WTC11 (cell line): ENCODE measurements at places on chromosomes 3 and 15.

DNA sequence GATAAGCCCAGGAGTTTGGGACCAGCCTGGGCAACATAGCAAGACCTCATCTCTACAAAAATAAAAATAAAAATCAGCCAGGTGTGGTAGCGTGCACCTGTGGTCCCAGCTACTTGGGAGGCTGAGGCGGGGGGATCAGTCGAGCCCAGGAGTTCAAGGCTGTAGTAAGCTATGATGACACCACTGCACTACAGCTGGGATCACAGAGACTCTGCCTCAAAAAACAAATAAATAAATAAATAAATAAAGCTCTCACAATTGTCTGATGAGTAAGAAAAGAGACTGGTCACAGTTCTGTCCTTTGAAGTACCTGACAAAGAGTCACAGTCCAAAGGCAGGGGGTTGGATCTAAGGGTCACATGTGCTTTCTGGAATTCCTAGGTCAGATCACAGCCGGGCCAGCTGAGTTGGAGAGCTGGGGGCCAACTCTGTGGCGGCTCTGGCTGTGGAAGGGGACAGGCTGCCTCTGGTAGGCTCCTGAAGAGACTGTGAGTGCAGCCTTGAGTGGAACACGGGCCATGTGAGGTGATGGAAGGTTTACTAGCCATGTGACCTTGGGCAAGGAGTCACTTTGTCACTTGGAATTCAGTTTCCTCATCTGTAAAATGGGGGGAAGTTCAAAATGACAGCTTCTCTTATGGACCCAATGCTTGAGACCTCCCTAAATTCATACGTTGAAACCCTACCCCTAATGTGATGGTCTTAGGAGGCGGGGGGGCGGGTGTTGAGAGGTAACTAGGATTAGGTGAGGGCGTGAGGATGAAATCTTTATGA, 47.2 kb downstream of the WHAMM start:
- no peak for DNase-seq

DNA sequence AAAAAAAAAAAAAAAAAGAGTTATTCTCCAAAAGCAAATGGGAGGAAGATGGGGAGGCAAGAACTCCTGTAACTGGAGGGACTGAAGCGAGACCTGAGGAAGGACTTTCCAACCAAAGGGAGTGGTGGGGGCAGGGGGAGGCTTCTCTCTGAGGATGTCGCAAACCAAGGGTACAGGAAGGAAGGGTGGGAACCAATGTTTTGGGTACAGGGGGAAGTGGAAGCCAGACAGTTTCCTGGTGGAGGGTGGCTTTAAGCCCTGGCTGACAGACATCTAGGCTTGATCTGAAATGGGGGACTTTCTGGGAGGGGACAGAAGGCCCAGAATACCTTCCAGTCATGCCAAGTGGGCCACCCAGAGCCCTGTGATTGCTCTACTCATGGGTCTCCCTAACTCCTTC, 27.0 kb downstream of the VIPR1 start:
- no peak for DNase-seq

DNA sequence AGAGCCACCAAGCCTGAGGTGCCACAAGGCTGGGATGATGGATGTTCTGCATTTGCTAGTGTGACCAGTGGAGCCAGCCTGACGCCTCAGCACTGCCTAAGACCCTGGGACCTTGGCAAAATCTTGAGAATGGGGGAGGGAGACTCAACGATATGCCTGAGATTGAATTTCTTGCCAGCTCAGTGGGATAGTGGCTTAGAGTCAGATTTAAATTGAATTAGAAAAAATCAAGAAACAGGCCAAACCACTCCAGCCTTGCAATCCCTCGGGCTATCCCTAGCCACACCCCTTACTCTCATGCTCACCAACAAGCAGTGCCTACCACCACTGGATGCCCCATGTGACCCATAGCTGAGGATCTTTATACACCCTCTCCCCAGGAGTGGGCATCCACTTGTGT, 18.7 kb upstream of the PDE8A start:
- DNase-seq = no peak

DNA sequence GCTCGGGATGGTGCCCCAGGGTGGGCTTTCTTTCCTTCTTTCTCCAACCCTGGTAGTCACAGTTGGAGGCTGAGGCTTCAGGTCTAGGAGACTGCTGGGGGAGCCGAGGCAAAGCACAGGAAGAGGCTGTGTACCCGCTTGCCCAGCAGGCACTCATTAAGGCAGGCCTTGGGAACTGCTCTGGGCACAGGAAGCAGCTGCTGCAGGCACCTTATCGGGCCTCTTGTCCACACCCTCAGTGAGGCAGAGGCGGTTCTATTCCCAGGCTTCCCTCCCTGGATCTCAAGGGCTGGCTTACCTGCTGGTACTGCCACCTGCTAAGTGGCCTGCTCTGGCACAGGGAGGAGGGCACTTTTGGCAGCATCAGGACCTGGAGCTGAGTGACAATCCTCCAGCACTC, 15.8 kb upstream of the GRM2 start:
- no peak for DNase-seq

GRCh38 chr3:59559721-59560435, 510.1 kb upstream of the CFAP20DC start:
- no peak for DNase-seq

- no peak for DNase-seq
These were observed 190.5 kb downstream of the GREM1 start for GRCh38 chr15:32908135-32908801.

DNA sequence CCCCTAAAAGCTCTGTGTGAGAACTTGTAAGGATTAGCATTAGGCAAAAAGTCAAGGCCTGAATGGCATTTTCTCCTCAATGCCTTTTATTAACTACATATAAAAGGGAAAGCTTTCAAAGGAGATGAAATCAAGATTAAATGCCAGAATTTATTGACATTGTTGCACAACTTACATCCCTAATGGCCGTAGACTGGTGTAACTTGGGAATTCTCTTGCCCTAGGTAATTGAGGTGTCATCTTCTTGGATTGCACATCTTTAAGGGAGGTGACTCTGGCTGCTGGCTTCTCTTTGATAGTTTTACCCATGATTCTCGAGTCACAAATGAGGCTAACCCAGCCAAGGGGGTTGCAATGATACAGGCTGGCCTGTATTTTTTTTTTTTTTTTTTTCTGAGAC, 249.1 kb downstream of the TBL1XR1 start:
- DNase-seq = no peak

- peak; percentile 30 for DNase-seq
These were observed 62.5 kb downstream of the FAM43A start for GRCh38 chr3:194748225-194748624.

- no peak for DNase-seq
These were observed 133.3 kb downstream of the MDFIC2 start for GRCh38 chr3:70179111-70179510.

DNA sequence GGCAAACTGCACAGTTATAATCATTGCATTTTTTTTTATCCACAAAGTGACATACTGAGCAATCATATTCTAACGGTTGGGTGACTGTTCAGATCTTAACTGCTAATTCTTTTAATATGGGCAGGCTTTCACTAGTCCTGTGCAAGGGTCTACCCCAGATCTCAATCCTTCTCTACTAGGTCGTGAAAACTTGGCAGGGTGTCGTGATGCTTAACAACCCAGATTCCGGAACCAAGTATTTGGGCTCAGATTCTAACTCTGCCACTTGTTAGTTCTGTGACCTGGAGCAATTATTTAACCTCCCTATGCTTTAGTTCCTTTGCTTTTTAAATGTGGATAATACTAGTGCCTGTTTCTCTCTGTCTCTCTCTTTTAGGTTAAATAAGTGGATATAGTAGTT, 16.4 kb upstream of the ALDH1A2 start:
- DNase-seq = no peak

DNA sequence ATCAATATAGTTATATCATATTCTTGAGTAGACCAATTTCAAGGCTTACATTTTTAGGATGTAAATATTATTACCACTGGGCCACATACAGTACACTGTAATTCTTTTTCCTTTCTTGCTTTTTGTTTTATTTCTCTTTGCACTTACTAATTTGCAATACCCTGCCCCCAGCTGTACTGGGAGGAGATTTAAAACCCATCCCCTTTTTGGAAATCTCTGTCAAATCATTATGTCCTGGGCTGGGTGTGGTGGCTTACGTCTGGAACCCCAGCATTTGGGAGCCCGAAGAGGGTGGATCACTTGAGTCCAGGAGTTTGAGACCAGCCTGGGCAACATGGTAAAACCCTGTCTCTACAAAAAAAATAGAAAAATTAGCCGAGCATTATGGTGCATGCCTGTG, 16.2 kb downstream of the ZBTB11 start:
- DNase-seq = no peak

DNA sequence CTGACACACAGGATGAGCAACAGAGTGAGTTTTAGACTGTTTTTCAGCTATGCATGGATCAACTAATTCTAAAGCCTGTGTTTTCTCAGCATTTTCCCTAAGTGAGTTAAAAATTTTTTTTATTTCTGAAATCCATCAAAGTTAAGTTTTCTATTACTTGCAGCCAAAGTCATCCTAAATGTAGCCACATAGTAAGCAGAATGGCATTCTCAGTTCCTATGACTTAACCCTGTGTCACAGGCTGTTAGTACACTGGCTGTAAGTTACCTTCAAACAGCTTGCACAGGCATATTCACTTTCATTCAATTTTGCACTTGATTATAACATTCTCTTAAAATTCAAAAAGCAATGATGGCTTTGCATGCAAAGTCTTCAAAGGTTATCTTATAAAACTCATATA, 368.2 kb downstream of the OCA2 start:
- no peak for DNase-seq

GRCh38 chr3:197256836-197257444, 41.5 kb downstream of the DLG1 start:
- no peak for DNase-seq

- no peak for DNase-seq
These were observed 15.1 kb upstream of the BNIP2 start for GRCh38 chr15:59703979-59704796.

DNA sequence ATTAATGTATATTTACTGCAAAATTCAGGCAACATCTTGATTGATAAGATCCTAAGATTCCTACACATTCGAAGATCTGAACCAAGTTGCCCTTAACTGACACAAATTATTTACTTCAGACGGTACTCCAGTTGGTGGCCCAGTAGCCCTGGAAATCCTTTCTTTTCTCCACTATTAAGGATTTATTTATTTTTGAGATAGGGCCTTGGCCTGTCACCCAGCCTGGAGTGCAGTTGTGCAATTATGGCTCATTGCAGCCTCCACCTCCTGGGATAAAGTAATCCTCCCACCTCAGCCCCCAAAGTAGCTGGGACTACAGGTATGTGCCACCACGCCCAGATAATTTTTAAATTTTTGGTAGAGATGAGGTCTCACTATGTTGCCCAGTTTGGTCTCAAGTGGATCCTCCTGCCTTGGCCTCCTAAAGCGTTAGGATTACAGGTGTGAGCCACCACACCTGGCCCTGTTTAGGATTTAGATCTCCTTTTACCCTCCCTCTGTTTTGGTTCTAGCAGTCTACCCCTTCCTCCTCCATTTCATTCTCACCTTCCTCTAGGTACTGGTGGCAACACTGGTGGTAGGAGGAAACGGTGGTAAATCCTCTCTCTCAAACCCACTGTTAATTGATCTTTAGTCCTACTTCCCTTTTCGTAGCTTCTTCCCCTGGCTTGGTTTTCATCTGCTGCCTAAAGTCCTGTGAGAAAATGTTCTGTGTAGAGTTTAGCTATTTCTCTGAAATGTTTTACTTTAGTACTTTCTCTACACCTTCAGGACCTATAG, 12.7 kb upstream of the ZNF609 start:
- DNase-seq = no peak

GRCh38 chr3:194555175-194556062, 68.6 kb upstream of the ATP13A3 start:
- DNase-seq = no peak

GRCh38 chr15:96494505-96494904, 164.0 kb downstream of the NR2F2 start:
- DNase-seq = no peak

DNA sequence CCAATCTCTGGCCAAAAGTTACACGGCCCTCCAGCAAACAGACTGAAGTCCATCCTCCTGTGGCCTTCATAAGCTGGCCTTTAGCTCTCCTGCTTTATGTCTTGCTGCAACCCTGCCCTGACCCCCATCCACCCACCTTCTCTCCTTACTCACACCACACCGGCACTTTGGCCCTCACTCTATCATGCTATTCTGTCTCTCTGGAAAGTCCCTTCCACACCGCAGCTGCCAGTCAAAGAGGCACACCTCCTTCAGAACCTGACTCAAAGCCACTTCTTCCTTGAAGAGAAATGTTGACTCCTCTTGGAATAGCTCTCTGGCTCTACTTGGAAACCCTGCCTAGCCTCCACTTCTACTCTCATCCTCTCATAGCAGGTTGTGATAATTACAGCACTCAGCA, 4.5 kb downstream of the GPR156 start:
- no peak for DNase-seq

- no peak for DNase-seq
These were observed 72.5 kb downstream of the IGF1R start for GRCh38 chr15:98720577-98721565.

GRCh38 chr3:126954141-126954842, 28.6 kb upstream of the PLXNA1 start:
- DNase-seq = peak; percentile 5

GRCh38 chr15:75229191-75230015, 27.7 kb downstream of the C15orf39 start:
- no peak for DNase-seq

- DNase-seq = no peak
These were observed 74.0 kb upstream of the MANF start for GRCh38 chr3:51311055-51311454.

- no peak for DNase-seq
These were observed at the start of gene GCNT3 for GRCh38 chr15:59611276-59612260. TSS of gene GCNT3 (plus strand) at chr15:59611783. CDS start at chr15:59618239, 6,456 bp downstream.

DNA sequence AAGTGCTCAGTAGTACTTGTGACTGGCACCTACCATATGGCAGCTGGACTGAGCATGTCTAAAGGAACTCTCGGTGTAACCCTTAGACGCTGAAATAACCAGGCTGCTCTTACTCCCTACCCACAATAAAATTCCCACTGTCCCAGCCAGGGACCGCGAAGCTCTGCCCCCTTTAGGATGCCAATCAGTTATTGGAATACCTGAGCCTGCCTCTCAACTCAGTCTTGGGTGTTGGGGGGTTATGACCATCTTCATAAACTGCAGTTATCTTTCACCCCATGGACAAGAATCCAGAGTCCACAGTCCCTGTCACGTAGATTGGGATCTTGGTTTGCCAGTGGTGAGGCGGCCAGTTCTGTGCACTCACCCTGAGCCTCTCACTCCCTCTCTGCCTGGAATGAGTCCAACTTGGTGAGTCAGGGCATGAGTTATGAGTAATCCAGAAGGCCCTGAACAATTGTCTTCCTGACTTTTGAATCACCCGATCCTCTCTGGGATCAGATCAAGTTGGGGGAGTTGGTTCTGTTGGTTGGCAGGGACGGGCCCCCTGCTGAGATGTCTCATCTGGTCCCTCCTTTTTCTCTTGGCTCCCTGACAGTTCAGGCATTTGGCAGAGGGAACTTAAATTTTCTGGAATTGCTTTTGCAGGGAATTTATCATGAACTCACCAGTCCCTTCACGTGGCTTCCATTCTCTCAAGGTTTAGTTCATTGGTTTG, 120.1 kb upstream of the UBE2E1 start:
- no peak for DNase-seq

- no peak for DNase-seq
These were observed 398.6 kb downstream of the ZIC1 start for GRCh38 chr3:147807776-147808175.

GRCh38 chr15:48062148-48062872, 58.5 kb upstream of the SLC24A5 start:
- DNase-seq = no peak
